ENCODE measurements at places on chromosomes 16 and 17. TPM values are rescaled to one million over a fixed set of nuclear protein-coding genes. Genes with fewer than 3 reads are reported as not detected.

The DOC2B gene
- 5.1 TPM for total RNA-seq

DNA sequence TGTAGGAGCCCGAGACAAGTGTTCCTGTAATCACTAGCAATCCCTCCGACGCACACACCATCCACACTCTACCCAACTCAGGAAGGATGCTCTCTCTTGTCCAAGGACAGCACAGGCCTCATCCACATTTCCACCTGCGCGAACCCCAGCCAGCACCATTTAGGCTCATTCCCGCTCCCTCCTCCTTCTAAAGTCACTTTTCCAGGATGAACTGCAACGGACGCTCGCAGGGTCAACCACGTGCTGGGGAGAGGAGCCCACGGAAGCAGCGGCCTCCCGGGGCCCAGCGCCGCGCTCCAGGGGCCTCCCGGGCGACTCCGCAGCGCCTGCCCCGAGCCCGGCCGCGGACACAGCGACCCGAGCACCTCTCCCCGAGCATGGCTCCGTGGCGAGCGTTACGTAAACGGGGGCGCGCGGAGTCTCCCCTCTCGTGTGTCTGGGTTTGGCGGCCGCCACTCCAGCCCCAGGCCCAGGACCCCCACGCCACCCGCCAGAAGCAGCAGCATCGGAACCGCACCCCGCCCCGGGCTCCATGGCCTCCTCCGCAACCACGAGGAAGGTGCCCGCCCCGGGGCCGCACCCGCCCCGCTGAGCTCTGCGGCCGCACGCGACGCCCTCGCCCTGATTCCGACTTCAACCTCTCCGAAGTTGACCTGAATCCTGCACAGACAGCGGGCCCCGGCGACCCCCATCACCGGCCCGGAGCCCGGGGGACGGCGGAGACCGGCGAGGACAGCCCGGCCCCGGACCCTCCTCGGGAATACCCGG lies 668 bp downstream of the USP36 start:
- DNase-seq: no peak

The NOS2 gene
- 0.26 TPM for total RNA-seq

DNA sequence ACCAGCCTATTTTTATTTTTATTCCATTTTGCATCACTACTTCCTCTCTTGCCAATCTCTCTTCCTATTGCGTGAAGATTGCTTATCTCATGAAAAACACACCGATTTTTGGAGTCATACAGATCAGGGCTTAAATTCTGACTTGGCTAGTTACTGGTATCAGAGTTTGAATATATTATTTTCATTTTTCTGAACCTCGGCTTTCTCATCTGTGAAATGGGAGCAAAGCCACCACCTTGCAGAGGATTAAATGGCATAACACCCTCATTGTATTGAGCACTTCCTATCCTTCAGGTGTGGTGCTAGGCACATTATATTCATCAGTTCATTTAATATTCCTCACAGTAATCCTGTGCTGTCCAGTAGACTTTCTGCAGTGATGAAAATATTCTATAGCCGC lies 208.8 kb downstream of the HAPSTR1 start:
- DNase-seq: no peak

DNA sequence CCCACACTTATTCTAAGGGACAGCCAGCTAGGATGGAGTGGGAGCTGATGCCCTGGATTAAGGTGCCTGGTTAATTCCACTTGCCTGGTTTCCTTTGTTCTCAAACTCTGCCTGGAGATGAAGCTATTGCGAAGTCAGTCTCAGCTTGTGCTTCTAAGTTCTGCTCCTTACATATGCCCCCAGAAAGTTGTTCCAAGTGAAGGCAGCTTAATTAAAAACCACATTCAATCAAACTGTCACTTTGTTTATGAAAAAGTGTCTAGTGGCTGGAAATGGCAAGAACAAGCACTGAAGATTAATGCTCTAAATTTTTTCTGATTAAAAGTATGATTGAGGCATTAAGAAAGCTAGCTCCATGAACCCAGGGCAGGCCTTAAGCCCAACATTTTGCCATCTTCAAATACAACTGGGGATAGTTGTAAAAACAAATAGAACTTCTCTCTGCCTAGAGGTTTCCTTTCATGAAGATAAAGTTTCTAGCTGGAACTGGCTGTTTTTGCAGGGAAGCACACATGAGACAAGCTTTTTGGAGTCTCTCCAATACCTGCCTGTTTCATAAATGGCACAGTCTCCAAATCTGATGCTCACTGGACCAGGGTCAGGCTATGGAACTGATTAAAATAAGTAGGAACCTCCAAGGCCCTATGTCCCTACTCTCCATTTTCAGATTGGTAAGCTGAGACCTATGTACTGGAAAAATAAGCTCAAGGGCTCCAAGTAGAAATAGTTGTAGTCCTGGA lies 100.9 kb downstream of the GRIN2A start:
- DNase-seq: no peak

The MPP3 gene
- total RNA-seq: 12.1 TPM

- no peak for DNase-seq
Observed at GRCh38 chr16:68539711-68540239, 684 bp downstream of the ZFP90 start.

DNA sequence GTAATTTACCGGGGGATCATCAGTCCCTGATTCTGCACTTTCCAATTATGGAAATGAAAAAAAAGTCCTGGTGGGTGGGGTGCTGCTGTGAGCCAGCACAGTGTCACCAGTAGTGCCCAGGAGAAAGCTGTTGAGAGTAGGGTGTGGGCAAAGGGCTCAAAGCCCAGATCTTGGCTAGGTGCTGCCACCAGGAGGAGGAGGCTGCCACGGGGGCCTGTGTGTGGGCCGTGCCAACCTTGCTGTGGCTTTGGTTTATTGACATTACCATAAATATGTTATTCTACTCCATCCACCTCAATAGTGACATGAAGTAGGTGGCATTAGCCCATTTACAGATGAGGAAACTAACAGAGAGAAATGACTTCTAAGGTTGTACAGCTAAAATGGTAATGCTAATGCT lies 6.7 kb upstream of the PRPSAP2 start:
- DNase-seq: no peak

The ENPP7 gene
- not detected for total RNA-seq

The IL21R gene
- 0.53 TPM for total RNA-seq

DNA sequence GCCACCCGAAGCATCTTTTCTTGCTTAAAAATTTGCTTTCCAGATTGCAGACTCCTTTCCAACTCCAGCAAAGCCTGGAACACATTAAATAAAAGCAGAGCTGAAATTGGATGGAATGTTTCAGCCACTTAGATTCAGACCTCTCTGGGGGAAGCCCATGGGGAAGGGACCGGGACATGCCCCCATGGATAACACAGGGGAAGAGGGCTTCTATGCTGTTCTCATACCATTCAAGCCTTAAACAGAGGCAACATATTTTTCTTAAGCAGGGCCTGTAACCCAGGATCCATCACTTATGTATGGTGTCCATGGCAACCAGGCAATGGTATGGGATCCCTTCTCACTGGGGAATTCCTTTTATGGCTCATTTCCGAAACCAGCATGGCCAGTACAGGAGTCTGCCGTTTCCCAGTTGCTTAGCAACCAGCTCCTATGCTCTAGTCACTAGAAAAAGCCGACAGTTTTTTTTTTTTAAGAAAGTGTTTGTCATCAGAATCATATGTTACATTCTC lies 62.0 kb upstream of the MARCHF10 start:
- no peak for DNase-seq

The TEKT5 gene
- 0.32 TPM for total RNA-seq

GRCh38 chr16:16158741-16159374 lies 64.4 kb downstream of the ABCC6 start:
- DNase-seq: no peak

The GPR179 gene
- 0.11 TPM for total RNA-seq

DNA sequence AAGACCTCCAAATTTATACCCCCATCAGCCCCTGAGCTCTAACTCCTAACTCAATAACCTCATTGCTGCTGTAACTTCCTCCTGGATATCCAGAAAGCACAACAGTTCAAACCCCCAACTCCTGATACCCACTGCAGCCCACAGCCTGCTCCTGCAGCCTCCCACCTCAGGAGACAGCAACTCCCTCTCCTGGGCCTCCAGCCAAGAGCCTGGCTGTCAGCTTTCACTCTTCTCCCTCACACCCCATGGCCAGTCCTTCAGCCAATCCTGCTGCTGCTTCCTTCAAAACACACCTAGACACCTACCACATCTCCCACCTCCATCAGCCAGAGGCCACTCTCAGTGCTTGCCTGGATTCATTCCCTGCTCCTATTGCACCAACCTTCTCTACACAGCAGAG lies 5.4 kb downstream of the GINS2 start:
- no peak for DNase-seq

GRCh38 chr17:20085283-20085845 lies 76.2 kb downstream of the SPECC1 start:
- no peak for DNase-seq

DNA sequence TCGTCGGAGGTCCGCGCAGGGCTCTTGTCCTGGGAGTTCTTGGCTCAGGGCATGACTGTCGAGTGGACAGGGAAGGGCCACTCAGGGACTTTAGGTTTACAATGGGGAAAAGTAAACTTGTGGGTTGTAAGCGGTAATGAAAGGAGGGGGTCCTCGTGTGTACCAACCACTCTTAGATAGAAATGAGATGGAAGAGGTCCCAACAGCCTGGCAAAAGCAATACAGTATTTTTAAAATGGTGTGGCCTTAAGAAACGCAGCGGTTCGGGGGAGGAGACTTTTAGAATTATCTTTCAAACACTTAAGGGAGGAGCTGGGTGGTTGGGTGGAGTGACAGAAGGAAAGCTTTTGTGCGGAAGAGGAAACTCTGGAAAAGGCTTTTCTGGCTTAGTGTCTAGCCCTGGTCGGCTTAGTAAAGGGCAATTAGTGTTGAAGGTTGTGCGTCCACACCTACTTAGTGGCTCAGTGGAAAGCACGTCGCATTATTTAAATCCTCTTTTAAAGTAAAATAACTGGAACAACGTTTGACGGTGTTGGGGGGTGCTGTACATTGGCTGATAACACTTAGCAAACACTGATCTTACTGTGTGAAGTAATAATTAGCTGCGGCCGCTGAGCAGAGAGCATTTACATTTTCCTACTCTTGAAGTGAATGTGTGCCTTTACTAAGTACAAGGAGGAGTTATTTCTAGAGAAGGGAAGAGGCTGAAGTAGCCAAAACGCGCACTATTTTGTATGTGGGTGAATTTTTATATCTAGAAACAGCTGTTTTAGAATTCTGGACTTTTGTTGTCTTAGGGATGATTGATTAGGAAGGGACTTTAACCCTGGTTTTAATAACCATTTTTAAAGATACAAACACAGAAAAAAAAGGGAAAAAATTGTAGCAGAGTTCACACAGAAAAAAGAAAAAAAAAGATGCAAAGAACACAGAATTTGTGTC lies 1.0 kb downstream of the WSB1 start:
- peak; percentile 88 for DNase-seq

The AHSP gene
- total RNA-seq: 9.2 TPM

DNA sequence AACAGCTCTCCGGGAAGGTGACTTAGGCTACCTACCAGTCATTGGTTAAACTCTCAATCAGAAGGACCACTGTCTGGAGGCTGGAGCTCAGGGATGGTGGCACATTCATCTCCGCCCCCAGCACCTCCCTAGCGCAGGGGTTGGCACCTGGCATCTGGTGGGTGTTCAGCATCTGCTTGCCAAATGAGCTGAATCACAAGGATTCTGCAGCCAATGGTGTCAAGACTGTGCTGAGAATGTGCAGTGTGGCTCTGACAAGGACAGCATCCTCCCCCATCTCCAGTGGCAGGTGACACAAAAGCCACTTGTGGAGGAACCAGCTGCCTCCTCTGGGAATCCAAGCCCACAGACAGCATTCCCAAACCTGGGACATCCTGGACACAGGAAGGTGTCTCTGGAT lies 35.2 kb downstream of the PLXDC1 start:
- no peak for DNase-seq

DNA sequence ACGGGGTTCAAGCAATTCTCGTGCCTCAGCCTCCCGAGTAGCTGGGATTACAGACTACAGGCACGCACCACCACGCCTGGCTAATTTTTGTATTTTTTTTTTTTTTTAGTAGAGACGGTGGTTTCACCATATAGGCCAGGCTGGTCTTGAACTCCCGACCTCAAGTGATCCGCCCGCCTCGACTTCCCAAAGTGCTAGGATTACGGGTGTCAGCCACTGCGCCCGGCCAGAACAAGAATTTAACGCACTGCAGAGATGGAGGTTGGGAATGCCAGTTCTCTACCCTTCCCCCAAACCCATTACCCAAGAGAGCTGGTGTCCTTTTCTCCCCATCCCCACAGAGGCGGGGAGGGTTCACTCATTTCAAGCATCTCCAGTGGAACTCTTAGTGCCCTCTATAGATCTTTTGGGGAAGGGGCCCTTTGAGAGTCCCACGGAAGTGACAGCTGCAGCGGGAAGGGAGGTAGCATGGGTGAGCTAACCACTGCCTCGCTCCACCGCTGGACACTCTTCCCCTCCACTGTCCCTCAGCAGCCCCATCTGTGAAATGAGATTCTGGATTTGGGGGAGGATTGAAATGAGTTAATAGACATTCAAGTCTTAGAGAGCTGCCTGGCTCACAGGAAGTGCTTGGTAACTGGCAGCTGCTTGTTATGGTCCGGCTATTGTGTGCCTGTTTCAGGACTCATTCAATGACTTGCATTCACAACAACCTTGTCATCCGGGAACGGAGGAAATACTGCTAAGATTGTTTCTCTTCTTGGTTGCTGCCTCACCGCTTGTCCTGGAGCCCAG lies 3.5 kb upstream of the UBALD2 start:
- no peak for DNase-seq

All from urinary bladder (tissue), 4 donors.